Stromal cell of bone marrow (primary cell): ENCODE measurements at places on chromosomes 11 and 22.

DNA sequence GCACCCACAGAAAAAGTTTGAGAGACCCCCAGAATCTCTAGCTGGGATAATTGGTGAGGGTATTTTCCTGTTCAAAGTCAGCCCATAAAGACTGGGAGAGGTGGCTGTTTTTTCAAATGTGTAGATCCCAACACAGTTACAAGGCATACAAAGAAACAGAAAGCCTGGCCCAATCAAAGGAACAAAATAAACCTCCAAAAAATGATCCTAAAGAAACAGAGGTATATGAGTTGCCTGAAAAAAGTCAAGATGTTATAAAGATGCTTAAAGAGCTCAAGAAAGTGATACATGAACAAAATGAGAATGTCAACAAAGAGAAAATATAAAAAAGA is 40.2 kb upstream of the MMP12 start:
- DNase-seq = no peak

DNA sequence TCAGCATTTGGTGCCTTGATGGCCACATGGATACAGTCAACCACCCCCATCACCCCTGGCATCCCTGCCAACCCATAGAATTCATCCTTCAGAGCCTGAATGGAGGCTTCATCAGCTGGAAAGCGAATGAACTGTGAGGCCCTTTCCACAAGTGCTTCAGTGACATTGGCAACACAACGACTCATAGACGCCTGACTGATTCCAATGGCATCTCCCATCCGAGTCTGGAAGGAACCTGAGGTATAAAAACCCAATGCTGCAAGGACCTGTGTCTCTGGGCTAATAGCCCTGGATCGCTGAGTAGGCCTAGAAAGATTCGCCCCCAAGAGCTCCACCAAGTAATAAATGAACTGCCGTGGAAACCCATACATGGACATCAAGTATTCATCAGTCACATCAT is 1.3 kb downstream of the HARBI1 start:
- DNase-seq = no peak

DNA sequence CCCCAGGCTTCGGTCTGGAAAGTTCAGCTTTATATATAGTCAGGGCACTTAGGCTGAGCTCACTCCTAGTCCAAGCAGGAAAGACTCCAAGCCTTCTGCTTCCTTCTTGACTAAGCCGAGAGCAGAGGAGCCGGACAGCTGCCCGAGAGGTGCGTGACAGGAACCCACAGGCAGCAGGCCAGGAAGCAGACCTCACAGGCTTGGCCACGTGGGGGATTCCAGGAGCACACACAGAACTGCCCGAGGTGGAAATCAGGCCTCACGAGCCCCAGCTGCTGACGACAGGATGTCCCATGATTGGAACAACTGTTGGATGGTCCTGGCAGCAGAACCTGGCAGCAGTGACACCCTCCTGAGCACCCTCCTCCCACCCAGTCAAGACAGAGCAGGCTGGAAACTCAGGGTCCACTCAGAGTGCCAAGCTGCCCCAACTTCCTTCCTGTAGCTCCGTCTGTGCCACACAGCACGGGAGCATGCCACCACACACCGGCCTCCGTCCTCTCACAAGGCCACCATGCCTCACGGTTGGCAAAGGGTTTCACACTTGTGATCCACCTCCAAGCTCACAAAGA is 5.4 kb downstream of the PLA2G6 start:
- DNase-seq = no peak

DNA sequence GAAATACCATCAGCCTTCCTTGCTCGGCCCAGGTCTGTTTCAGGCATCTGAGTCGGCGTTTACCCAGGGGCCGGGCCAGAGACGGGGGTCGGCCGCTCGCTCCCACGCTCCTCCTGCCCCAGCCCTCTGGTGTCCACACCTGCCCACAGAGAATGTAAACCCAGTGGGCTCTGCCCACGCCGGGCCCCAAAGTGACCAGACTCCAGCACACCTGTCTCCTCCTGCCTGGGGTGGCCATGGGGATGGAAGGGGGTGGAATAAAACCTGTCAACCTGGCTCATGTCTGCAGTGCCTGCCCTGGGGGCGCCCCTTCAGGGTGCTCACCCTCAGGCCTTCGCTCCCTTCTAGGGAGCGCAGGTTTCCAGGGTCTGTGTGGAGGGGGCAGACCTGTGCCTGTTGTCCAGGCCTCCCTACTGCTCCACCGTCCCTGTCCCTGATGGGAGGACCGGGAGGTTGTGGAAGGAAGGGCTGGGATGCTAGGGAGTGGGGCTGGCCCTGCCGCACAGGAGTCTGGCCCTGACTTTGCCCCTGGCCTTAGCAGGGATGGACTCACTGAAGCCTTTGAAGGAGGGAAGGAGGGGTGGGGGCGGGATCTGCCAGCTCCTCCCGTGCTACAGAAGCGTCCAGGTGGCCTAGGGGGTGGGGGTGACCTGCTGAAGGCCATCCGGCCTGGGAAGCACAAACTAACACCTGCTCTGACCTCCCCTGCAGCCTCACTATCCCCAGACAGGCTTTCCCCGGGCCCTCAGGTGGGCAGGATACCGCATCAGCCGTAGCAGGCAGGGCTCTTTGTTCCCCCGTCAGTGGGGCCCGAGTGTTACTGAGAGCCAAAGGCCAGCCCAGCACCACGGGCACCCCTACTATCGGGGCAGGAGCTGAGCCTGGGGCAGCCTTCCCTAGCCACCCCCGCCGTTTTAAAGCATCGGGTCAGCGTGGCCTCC is 14.7 kb upstream of the ARHGAP8 start:
- no peak for DNase-seq
